Activated naive CD8-positive, alpha-beta T cell treated with anti-CD3 and anti-CD28 coated beads, Interleukin-2, amount 10 ng/mL, durations not matched to agents 7 days and 5 days (primary cell): ENCODE measurements at places on chromosomes 7 and 10. TPM values are rescaled to one million over a fixed set of nuclear protein-coding genes. Genes with fewer than 3 reads are reported as not detected.

The ZNF655 gene
- 133 TPM for total RNA-seq

The SPDYE11 gene
- not detected for total RNA-seq

The PLAU gene
- 0.62 TPM for total RNA-seq

The ITIH2 gene
- not detected for total RNA-seq

The OR13A1 gene
- not detected for total RNA-seq

DNA sequence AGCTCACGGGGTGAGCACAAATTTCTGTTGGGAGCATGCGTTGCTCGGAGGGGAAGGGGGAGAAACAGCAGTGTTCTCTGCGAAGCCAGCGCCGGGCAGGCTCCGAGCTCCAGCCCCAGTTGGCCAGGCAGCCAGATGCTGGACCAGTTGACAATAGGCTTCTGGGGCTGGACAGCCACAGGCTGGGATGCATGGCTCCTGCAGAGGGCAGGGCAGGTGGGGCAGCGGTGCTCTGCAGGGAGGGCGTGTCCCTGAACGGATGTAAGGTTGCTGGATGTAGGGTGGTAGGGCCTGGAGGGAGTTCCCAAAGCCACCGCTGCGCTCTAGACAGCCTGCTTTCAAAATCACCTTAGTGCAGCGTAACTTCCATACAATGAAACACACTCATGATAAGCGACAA, 574.9 kb downstream of the GLRX3 start:
- DNase-seq = no peak
- H3K36me3 ChIP-seq = no peaks in the 10 kb centered on the region
- H3K27ac ChIP-seq = no peak overlapping the region
- no peaks in the 10 kb centered on the region for H3K27me3 ChIP-seq
- no peak overlapping the region for H3K4me3 ChIP-seq

DNA sequence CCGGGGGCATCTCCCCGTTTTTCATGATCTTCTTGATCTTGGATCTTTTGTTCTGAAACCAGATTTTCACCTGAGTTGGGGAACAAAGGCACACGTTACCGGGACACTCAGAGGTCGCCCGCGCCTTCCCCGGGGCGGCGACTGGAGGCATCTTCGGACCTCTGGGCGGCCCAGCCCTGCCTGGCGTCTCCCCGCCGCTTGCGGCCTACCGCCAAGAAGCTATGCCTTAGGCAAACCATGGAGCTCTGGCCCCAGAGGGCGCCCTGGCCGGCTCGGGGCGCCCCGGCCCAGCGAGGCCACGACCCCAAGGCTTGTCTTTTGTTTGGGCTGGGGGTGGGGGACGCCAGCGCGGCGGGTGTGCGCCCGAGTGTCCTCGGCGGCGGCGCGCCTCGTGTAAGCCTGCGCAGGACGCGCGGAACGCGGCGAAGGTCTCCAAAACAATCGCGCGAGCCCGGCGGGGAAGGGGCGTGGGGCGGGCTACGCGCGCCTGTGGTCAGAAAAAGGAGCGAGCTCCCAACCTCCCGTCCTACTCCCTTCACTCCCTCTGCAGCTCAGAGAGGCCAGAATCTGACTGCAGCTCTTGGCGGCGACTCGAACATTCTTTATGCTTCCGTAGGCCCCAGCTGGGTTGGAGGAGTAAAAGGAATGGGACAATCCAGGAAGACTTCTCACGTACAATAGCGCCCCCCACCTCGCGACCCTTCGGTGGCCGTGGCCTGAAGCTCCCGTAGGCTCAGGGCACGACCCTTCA, 3.5 kb downstream of the DLX5 start:
- H3K4me3 ChIP-seq = no peak overlapping the region
- H3K36me3 ChIP-seq = peaks cover 2% of the 10 kb centered on the region
- peak; percentile 38 for DNase-seq
- H3K27me3 ChIP-seq = peaks cover 94% of the 10 kb centered on the region

- H3K27me3 ChIP-seq = no peaks in the 10 kb centered on the region
- H3K4me3 ChIP-seq = no peak overlapping the region
- no peaks in the 10 kb centered on the region for H3K36me3 ChIP-seq
- H3K27ac ChIP-seq = no peak overlapping the region
These were observed 1.8 kb downstream of the NPS start for GRCh38 chr10:127550861-127551260.
